Bladder microvascular endothelial cell (primary cell): ENCODE measurements at places on chromosomes 16 and 17. TPM values are rescaled to one million over a fixed set of nuclear protein-coding genes. Genes with fewer than 3 reads are reported as not detected.

Gene C17orf107
- total RNA-seq: 0.49 and 1.1 TPM in 2 replicates

Gene WFDC1
- 0.32 TPM in 1 of 2 replicates, not detected in the other for total RNA-seq

Gene CCL11
- total RNA-seq: not detected in 2 replicates

Gene CIITA
- total RNA-seq: 0.06 and 0.49 TPM in 2 replicates

Gene PHOSPHO1
- not detected in 2 replicates for total RNA-seq

Gene HMOX2
- total RNA-seq: 91.6 and 197 TPM in 2 replicates

Gene TOX3
- total RNA-seq: not detected in 2 replicates

Gene DPEP3
- total RNA-seq: 0.16 TPM in 1 of 2 replicates, not detected in the other

Gene NPW
- total RNA-seq: 0.16 TPM in 1 of 2 replicates, not detected in the other

Gene CBFA2T3
- total RNA-seq: under 0.01 and 0.06 TPM in 2 replicates

Gene CEP131
- total RNA-seq: 11.6 and 12.1 TPM in 2 replicates

Gene NOB1
- 22.0 and 23.3 TPM in 2 replicates for total RNA-seq

Gene CCL8
- total RNA-seq: 0.13 and 0.16 TPM in 2 replicates

Gene EMP2
- total RNA-seq: 25.9 and 37.4 TPM in 2 replicates

Gene FBXW10
- 0.06 TPM in 1 of 2 replicates, not detected in the other for total RNA-seq

Gene SEPTIN1
- 0.50 TPM in 1 of 2 replicates, not detected in the other for total RNA-seq

Gene ZNF385C
- not detected in 2 replicates for total RNA-seq

Gene ARHGAP23
- 33.4 and 86.3 TPM in 2 replicates for total RNA-seq

Gene EFCAB5
- 0.32 and 1.1 TPM in 2 replicates for total RNA-seq

Gene GAN
- 5.2 and 12.2 TPM in 2 replicates for total RNA-seq

Gene AANAT
- not detected in 2 replicates for total RNA-seq

Gene APOBR
- not detected in 2 replicates for total RNA-seq

Gene ALOX15B
- total RNA-seq: not detected in 2 replicates

Gene KCNJ12
- 0.06 and 0.32 TPM in 2 replicates for total RNA-seq

Gene GLTPD2
- not detected in 2 replicates for total RNA-seq

Gene CCDC144A
- total RNA-seq: 0.16 and 6.1 TPM in 2 replicates

Gene HSPB9
- total RNA-seq: not detected in 2 replicates

Gene CCL18
- not detected in 2 replicates for total RNA-seq

Gene SLC12A3
- total RNA-seq: not detected in 2 replicates

Gene CCL1
- not detected in 2 replicates for total RNA-seq

Gene NPIPA8
- 1.6 and 10.4 TPM in 2 replicates for total RNA-seq

Gene KIF2B
- total RNA-seq: not detected in 2 replicates

Gene MYADML2
- total RNA-seq: not detected in 2 replicates

Gene MEAK7
- 10.5 and 22.6 TPM in 2 replicates for total RNA-seq

Gene AIPL1
- total RNA-seq: not detected in 2 replicates

Gene EVPL
- total RNA-seq: under 0.01 TPM in 1 of 2 replicates, not detected in the other

Gene PRDM7
- total RNA-seq: not detected in 2 replicates

Gene CCDC78
- total RNA-seq: 1.2 TPM in 1 of 2 replicates, not detected in the other

Gene BAIAP3
- total RNA-seq: 1.0 and 3.7 TPM in 2 replicates

Gene MIEF2
- total RNA-seq: 12.5 and 21.8 TPM in 2 replicates

Gene CPHXL2
- not detected in 2 replicates for total RNA-seq

Gene KRTAP1-1
- not detected in 2 replicates for total RNA-seq

Gene OR3A3
- total RNA-seq: not detected in 2 replicates

Gene FBXL16
- total RNA-seq: under 0.01 and 0.13 TPM in 2 replicates

Gene PPP1R27
- total RNA-seq: not detected in 2 replicates

Gene PLLP
- total RNA-seq: 1.6 and 7.4 TPM in 2 replicates

Gene OR4D1
- not detected in 2 replicates for total RNA-seq

Gene TAT
- not detected in 2 replicates for total RNA-seq
